ENCODE measurements at places on chromosomes 1 and 21.

DNA sequence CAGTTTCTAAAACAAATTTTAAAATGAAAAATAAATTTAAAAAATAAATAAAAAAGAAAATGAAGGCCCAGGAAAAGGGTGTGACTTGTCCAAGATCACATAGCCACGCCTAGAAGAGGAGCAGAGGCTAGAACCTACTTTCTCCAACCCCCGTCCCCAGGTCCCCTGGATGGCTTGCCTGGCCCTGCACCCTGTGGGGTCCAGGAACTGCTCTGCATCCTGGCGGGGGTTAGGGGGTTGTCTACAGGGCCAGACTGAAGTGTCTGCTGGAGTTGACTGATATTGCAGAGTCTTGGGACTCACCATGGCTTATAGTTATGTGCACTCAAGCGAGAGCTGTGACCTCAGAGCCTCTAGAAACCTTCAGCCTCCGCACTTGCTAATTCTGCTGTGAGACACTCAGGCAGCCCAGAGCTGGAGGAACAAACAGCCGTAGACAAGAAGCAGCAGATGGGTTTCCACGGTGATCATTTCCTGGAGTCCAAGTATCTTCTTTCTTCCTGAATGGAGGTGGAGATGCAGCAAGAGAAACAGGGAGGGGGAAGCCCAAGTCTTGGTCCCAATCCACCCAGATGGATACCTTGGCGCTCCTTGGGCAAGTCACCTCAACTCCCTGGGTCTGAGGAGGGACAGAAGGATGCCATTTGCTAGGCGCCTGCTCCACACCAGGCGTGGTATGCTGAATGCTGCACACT lies 5.2 kb upstream of the EXTL1 start:
- no peak for DNase-seq

DNA sequence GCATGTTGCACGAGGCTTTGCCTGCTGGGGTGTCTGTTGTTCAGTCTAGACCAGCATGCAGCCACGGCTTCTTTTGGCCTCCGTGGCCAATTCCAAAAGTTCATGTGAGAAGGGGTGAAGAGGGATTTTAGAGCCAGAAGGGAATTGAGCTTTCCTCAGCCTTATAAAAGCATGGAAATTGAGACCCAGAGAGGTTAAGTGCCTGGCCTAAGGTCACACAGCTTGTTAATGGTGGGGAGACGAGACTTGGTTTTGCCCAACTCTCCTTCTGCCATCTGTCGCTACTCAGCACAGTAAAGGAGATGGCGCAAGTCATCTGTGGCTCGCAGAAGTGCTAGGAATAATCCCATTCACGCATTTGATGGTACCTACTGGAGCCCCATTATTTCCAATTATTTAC lies 25.7 kb downstream of the ZBTB18 start:
- DNase-seq = no peak

DNA sequence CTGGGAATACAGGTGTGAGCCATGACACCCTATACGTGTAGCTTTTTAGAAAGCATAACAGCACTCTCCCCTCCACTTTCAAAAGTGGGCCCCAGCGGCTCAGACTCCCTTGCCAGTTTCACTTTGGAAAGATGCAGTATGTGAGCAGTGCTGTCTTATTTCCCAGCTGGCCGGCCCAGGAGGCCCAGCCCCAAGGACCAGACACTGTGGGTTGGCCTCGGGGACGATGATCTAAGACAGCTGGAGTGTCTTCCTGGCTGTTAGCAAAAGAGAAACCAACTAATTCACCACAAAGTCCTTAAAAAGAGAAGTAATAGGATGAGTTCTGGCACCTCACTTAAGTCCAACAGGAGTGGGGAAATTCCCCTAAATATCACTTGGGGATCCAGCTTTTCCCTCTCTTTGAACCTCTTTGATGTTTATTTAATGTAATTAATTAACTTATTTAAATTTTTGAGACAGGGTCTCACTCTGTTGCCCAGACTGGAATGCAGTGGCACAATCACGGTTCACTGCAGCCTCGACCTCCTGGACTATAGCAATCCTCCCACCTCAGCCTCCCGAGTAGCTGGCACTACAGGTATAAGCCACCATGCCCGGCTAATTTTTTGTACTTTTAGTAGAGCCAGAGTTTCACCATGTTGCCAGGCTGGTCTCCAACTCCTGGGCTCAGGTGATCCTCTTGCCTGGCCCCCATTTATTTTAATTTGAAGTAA lies 17.6 kb upstream of the CLIC4 start:
- DNase-seq = no peak

GRCh38 chr1:175168782-175169181 lies 23.8 kb downstream of the KIAA0040 start:
- DNase-seq = no peak

DNA sequence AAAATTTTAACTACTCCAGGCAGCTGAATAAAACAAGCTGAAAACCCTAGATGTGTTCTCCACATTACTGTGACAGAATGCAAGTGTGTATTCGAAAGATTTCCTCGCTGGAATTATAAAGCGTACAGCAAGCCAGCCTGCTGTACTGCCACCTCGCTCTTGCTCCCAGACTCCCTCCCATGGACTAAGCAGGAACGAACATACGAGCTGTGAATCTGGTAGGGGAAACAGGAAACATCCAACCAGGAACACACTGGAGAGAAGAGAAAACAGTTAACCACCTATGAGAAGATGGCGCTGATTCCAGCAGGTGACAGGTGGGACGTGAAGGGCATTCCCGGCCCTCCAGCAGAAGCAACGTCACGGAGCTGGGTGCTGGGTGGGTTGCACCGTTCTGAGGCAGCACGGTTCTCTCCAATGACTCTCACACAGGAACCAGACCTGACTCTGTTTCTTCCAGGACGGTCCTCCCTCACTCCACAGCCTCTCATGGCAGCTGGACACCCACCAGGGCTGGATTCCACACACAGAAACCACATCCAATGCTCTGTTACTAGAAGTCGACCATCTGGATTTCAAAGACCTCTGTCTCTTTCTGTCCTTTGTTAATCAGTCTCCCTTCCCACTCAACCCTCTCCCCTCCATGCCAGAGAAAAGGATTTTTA lies 219.2 kb downstream of the RERE start:
- no peak for DNase-seq

- DNase-seq = no peak
Observed at GRCh38 chr1:180365039-180365438, 135.0 kb downstream of the LHX4 start.

- DNase-seq = no peak
Observed at GRCh38 chr1:36142121-36142520, 7.2 kb downstream of the TRAPPC3 start.

DNA sequence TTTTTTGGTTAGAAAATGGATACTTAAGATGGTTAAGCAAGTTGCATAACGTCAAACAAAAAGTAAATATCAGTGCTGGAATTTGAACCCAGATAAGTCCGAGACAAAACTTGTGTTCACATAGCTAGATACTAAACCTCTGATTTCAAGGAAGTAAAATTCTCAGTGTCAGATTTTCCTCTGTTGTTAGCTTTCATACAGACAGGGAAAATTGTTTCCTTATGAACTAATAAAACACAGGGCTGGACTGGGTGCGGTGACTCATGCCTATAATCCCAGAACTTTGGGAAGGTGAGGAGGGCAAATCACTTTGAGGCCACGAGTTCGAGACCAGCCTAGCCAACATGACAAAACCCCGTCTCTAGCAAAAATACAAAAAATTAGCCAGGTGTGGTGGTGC lies 51.3 kb downstream of the PCNX2 start:
- no peak for DNase-seq

DNA sequence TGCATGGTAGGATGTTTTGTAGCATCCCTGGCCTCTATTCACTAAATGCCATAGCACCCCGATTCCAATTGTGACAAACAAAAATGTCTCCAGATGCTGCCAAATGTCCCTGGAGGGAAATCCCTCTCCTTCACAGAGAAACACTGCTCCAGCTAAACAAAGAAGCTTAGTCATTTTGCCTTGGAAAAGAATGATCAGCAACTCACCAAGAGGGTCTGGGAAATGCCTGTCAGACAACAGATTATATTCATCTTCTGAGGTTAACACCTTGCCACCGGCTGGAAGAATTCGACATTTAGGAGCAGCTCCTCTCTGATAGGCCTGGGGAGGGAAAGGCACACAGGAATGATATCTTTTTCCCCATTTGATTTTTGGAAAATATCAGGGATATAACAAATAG lies 84.4 kb downstream of the NIBAN1 start:
- DNase-seq = no peak

- no peak for DNase-seq
Observed at GRCh38 chr1:173314656-173315055, 107.5 kb upstream of the TNFSF4 start.

- DNase-seq = no peak
Observed at GRCh38 chr1:20194224-20194623, 7.9 kb upstream of the PLA2G2C start.

DNA sequence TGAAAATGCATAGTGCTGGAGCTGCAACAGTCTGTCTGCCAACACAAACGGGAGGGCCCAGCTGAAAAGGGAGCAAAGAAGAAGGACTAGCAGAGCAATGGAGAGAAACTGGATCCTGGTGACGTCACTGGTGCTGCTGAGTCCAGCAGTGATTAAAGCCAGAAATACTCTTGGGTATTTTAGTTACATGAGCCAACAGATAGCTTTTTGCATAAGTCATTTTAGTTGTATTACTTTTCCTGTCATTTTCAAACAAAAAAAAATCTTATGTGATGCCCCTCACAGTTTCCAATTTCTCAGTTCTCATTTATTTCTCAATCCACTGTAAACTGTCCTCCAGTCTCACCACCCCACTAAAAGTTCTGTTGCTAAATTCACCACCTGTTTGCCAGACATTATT lies 38.7 kb upstream of the NEK7 start:
- DNase-seq = no peak

DNA sequence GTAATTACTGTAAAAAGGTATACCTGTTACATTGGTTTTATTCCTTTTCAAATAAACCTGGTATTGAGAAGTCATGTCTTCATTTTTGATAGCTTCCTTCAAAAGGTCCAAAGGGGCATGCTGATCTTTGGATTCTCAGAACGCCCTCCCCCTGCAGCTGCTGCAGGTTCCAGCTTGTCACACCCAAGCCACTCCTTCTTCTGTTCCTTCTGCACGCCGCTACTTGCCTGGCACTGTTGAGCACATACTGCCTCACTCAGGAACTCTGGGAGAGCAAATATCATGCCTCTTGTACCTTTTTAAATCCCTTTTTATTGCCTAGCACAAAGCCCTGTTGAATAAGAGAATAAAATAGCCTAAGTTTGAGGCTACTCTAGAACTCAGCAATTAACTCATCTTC lies 136.9 kb downstream of the BARHL2 start:
- DNase-seq = no peak
